Suprapubic skin (tissue), 4 donors: ENCODE measurements at places on chromosomes 11 and 22. TPM values are rescaled to one million over a fixed set of nuclear protein-coding genes. Genes with fewer than 3 reads are reported as not detected.

DNA sequence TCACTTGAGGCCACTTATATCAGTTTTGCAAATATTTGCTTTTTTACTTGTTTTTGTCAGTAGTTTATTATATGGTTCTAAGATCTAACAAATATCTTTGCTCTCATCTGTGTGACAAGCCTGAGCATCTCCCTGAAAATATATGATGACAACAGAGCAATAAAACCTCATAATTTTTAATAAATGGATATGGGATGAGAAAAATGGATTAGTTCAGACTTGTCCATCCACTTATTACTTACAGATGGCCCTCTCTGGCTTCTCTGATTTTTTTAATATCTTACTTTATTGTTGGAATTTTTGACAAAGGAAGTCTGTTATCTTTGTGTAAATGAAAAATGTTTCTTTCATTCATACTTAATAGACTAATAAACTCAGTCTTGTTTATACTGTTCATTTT, 491.4 kb upstream of the RAG2 start:
- no peak for DNase-seq

DNA sequence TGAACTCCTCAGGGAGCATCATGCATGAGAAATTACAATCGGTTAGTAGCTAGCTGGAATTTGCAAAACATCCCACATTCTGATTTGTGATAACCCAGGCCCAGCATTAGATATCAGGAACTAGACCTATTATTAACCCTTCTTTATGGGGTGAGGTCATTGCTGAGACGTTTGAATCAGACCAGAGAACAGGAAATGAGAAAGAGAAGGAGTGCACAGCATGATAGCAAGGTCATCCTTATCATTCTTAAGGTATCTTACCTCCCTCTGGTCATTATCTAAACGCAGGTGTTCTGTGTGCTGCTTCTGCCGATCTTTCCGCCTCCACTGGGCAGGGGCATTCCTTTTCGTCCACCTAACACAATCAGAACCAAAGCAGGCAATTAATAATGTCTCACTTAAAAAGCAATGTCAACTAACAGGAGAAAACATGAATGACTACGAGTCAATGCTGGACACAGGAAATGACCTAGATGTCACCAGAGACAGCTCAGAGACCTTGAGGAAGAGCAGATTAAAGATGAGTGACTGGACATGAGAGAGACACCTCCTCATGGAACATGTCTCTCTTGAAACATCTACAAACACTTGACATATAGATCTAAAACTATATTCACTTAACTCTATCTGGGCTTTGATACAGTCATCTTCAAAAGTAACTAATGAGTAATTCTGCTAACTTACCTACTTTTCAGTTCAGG, 78.3 kb upstream of the SCUBE2 start:
- DNase-seq, result no peak

DNA sequence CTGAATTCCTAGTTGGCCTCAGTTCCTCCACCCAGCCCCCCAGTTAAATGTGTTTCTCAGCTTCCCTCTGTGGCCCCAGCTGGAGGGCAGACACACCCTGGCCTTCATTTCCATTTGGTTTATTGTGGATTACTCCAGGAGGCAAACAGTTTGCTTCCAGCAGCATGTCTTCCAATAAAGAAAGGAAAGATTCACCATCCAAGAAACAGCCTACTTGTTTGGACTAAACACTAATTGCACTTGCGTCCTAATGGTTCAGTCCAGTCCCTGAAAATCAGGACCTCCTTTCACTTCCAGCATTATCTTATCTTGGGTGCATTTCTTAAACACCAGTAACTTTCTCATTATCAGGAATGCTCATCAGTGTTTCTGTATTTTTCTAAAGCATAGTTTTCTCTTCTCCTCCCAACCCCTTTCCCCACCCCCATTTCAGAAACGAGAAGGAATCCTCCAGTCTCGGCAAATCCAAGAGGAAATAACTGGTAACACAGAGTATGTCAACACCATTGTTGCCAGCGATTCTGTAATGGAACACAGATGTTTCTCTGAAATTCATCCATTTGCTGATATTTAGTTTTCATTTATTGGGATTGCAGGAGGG, 130.9 kb downstream of the PARVA start:
- DNase-seq, result no peak

GRCh38 chr11:129319201-129319600, 56.4 kb upstream of the BARX2 start:
- DNase-seq, result no peak

- no peak for DNase-seq
Observed at GRCh38 chr11:6129635-6130034, 22.2 kb downstream of the OR56B4 start.

- no peak for DNase-seq
Observed at GRCh38 chr11:124893781-124894401, 3.8 kb downstream of the ROBO4 start.

GRCh38 chr11:71482746-71483364, 29.9 kb downstream of the NADSYN1 start:
- peak; percentile 38 for DNase-seq

GRCh38 chr22:47566491-47566890, 804.0 kb downstream of the TBC1D22A start:
- DNase-seq, result no peak

DNA sequence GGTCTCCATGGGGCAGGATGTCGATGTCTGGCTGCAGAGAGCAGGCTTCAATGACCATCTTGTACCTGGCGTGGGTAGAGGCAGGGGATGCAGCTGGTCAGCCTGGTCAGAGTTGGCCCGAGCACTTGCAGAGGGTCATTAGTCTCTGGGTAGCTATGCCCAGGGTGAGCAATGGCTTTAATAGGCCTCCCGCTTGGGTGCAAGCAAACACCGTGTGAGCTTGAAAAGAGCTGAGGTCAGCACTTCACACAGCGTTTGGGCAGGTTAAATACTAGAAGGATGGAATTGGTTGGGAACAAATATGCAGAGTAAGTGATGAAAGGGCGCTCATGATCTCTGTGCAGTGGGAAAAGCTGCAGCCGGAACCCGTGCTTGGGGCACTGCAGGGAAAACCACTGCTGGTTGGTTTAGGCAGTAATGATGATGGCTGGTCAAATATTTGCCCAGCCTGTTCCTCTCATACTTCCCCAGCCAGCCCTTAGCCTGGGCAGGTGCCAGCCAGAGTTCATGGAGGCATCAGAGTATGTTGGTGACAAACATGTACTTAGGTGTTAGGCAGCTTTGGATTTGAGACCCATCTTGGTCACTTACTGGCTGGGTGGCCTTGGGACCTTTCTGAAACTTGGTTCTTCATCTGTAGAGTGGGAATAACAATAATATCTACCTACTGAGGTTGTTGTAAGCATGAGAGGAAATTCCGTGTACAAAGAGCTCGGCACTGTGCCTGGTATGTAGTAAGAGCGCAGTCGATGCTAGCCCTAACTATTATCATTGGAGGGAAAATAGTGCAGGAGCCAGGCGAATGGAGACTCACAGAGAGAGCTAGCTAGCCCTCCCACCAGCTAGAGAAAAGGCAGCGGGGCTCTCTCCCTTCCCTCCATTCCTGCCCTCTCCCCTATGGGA, 25.2 kb upstream of the KCNJ11 start:
- DNase-seq, result no peak

GRCh38 chr11:34614344-34615104, 6.4 kb upstream of the EHF start:
- no peak for DNase-seq

DNA sequence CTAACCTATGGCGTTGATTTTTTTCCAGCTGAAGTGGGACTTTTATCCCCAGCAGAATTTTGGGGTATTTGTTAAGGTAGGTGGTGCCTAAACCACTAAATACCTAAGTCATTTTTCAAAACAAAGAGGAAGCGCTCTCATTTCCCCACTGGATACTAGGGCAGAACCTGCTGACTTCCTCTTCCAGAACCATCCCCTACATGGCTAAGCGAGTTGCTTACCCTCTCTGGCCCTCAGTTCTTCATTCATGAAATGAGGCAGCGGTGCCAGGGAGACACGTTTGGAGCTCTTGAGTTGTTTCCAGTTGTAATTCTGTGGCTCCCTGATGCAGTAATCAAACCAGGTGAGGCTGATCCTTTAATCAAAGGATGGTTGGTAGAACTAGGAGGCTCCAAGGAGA, 10.0 kb upstream of the MTMR3 start:
- DNase-seq, result no peak

DNA sequence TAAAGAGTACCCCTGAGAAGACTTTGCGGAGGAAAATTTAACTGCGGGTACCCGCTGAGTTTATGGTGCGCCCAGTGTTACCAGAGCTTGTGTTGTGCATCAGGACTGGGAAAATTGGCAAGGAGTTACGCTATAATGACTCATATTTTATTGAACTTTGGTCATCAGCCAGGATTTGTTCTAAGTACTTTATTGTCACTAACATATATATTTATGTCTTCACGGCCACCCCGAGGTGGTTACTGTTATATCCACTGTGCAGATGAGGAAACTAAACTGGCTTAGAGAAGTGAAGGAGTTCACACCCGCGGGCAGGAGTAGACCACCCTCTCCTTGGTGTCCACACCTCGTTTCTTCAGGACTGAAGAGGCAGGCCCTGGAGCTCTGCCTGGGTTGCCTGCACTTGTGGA, 667 bp downstream of the ACCS start:
- no peak for DNase-seq

GRCh38 chr22:17831501-17832251, 57.4 kb upstream of the BID start:
- DNase-seq, result no peak

DNA sequence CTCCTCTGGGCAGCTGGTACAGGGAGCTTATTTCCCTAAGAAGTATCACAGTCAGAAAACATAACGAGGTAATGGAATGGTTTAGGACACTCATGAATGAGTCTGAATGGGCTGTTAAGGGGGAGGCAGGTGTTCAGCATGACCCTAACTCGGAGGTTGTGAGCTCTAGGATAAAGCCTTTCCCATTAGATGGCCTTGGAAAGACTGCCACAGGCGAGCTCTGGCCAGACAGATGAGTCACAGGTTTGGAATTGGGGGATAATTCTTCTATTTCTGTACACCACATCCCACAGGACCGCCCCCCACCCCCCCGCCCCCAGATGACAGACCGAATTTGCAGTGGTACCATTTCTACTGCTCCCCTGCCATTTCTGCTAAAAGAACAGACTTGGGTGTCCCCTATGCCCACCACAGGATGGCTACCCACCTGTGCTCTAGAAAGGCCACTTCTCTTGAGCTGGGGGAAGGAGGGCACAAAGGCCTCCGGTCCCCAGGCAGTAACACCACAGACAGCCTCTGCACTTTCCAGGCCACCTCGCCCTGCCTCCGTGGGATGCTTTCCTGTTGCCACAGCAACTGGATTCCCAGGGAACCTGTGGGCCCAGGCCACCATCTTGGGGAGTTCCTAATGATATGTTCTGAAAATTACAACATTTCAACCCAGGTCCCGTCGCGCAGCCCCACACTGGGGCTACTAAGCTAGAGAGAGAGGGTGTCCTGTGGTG, 76.7 kb downstream of the TRIM29 start:
- peak; percentile 41 for DNase-seq

GRCh38 chr11:35347173-35347878, 72.0 kb downstream of the SLC1A2 start:
- no peak for DNase-seq

GRCh38 chr22:27203276-27203660, 545.9 kb downstream of the MIAT start:
- no peak for DNase-seq

DNA sequence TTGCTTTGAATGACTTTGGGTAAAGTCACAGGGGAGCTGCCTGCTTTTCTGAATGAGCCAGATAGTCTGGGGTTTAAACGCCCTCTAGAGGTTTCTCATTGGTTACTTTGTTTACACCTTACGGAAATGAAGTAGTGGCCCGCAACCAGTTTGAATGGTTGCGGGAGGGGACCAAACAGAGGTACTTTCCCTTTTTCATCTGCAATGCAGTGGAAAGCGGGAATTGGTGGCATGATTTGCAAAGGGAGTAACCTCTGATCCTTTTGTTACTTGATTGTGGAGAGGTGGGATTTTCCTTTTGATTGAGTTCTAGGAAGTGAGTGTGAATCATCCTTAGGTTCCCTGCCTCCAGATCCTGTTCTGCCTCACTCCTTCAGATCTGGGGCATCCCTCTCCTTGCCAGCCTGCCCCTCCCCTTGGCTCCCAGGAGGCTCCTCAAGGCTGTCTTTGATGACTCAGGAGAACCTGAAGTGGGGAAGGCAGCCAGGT, 15.9 kb upstream of the GLYATL1 start:
- no peak for DNase-seq

DNA sequence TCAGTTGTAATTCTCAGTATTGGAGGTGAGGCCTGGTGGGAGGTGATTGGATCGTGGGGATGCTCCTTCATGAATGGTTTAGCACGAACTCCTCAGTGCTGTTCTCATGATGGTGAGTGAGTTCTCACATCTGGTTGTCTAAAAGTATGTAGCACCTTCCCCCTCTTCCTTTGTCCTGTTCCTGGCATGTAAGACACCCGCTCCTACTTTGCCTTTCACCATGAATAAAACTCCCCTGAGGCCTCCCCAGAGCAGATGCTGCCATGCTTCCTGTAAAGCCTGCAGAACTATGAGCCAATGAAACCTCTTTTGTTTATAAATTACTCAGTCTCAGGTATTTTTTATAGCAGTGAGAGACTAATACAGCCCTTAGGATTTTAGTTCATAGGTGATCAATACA, 191.5 kb downstream of the MAML2 start:
- no peak for DNase-seq

GRCh38 chr11:16833026-16833425, 94.6 kb downstream of the C11orf58 start:
- DNase-seq, result no peak

- DNase-seq, result no peak
Observed at GRCh38 chr11:111637885-111638284, 35.6 kb downstream of the SIK2 start.

DNA sequence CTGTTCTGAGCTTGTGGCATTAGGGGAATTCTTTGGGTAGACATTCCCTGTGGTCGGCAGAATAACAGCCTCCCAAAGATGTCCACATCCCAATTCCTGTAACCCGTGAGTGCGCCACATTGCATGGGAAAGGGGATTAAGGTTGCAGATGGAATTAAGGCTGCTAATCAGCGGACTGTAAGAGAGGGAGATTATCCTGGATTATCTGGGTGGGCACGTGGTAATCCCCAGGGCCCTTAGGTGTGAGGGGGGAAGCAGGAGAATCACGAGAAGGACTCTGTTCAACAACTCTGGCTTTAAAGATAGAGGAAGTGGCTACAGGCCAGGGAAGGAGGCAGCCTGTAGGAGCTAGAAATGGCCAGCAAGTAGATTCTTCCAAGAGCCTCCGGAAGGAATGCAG, 16.0 kb downstream of the CACNG2 start:
- DNase-seq, result no peak

GRCh38 chr11:93570759-93571413, 27.7 kb upstream of the SMCO4 start:
- DNase-seq, result no peak

- no peak for DNase-seq
Observed at GRCh38 chr11:75858613-75859012, 43.6 kb downstream of the UVRAG start.

Gene GRAMD1B
- 0.64 TPM for total RNA-seq

Gene MS4A15
- not detected for total RNA-seq

Gene KBTBD3
- total RNA-seq, result 2.9 TPM

Gene CHRM1
- 2.5 TPM for total RNA-seq

Gene OR10G7
- not detected for total RNA-seq

Gene TPBGL
- total RNA-seq, result not detected

Gene PANX3
- total RNA-seq, result not detected

Gene SNX15
- total RNA-seq, result 24.4 TPM

Gene CCDC89
- 0.72 TPM for total RNA-seq

Gene PRMT3
- total RNA-seq, result 13.6 TPM

Gene TRIM48
- total RNA-seq, result not detected

Gene TRMT2A
- total RNA-seq, result 52.0 TPM

Gene SLC22A12
- not detected for total RNA-seq

Gene MS4A4E
- total RNA-seq, result 5.1 TPM
